NCI-H82 (cell line): ENCODE measurements at places on chromosomes 5 and 9.

- DNase-seq: no peak
Observed at GRCh38 chr5:83447533-83447932, 24.0 kb upstream of the VCAN start.

DNA sequence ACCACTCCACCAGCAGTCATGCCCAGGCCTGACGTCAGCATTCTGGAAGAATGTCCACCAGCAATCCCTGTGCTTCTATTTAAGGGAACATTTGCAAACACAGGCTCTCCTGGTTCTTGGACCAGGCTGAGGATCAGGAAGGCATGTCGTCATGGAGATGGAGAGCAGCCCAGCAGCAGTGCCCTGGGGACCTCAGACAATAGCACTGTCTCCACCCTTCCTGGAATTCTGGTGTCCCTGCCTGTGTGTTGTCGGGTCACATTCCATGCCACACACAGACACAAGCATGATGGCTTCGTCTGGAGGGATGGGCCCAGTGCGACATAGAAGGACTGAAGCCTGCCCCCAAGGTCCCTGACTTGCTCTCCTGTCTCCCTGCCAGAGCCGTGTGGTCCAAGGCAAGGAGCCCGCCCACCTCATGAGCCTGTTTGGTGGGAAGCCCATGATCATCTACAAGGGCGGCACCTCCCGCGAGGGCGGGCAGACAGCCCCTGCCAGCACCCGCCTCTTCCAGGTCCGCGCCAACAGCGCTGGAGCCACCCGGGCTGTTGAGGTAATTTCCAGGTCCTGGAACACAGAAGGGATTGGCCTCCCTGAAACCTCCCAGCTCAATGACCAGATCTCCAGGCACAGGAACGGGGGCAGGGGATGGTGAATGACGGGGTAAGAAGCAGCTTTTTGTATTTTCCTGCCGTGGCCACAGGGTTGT, 43.8 kb downstream of the STOM start:
- no peak for DNase-seq

DNA sequence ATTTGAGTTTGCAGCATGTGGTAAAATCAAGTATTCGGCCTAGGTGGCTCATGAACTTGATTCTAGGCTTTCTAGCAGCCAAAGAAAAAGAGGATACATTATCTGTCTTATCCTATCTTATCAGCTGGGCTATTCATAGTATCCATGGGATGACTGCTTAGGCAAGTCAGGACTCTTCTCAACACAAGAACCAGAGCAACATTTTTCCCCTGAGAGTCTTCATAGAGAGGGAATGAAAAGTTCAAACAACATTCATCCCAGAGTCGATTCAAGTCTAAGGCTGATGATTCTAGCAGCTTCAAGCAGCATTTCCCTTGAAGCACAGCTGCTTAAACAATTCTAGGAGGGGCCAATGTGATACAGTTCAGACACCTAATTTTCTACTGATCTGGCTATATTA, 3.0 kb downstream of the S100Z start:
- no peak for DNase-seq

GRCh38 chr5:14250084-14250695, 107.0 kb downstream of the TRIO start:
- DNase-seq: peak; percentile 96

- no peak for DNase-seq
Observed at GRCh38 chr5:151214614-151215545, 9.0 kb downstream of the CCDC69 start.

- DNase-seq: no peak
Observed at GRCh38 chr9:90064248-90064647, 459.4 kb downstream of the GADD45G start.
